ENCODE measurements at places on chromosomes 5 and 9. TPM values are rescaled to one million over a fixed set of nuclear protein-coding genes. Genes with fewer than 3 reads are reported as not detected.

ECSCR gene
- total RNA-seq: 359 TPM

TMOD1 gene
- total RNA-seq: 1.1 TPM

HRH2 gene
- under 0.01 TPM for total RNA-seq

HAVCR1 gene
- not detected for total RNA-seq

SLC6A19 gene
- not detected for total RNA-seq

PKD2L2 gene
- total RNA-seq: not detected

CTNND2 gene
- not detected for total RNA-seq

PLPP7 gene
- 2.6 TPM for total RNA-seq

EGR1 gene
- total RNA-seq: 0.98 TPM

HK3 gene
- under 0.01 TPM for total RNA-seq

IFNA13 gene
- not detected for total RNA-seq

KCNV2 gene
- total RNA-seq: not detected

FBP1 gene
- 3.2 TPM for total RNA-seq

CBY3 gene
- total RNA-seq: not detected

FCN2 gene
- total RNA-seq: not detected

TARS1 gene
- 220 TPM for total RNA-seq

LVRN gene
- total RNA-seq: 0.10 TPM

PTPDC1 gene
- 9.1 TPM for total RNA-seq

PCDHB10 gene
- total RNA-seq: 1.1 TPM

TLE1 gene
- total RNA-seq: 85.6 TPM

GPX3 gene
- total RNA-seq: 2.3 TPM

PTGES gene
- total RNA-seq: 0.33 TPM

TRPM6 gene
- 0.38 TPM for total RNA-seq

PLAC8L1 gene
- total RNA-seq: 0.29 TPM

ORM2 gene
- not detected for total RNA-seq

LCP2 gene
- not detected for total RNA-seq

PCDHGA1 gene
- total RNA-seq: 0.65 TPM

MOB3B gene
- 0.65 TPM for total RNA-seq

SLC25A48 gene
- total RNA-seq: not detected

PRR7 gene
- 21.2 TPM for total RNA-seq

PCDHGA3 gene
- 0.86 TPM for total RNA-seq

SIT1 gene
- not detected for total RNA-seq

SUSD3 gene
- 0.98 TPM for total RNA-seq

PFN3 gene
- not detected for total RNA-seq

SGCD gene
- total RNA-seq: 0.19 TPM

TMEM232 gene
- 0.67 TPM for total RNA-seq

ADGRV1 gene
- total RNA-seq: under 0.01 TPM

RANBP17 gene
- total RNA-seq: 11.1 TPM

GFI1B gene
- not detected for total RNA-seq

PCDHB7 gene
- total RNA-seq: 0.57 TPM

C8G gene
- total RNA-seq: 0.76 TPM

GGTA1 gene
- total RNA-seq: 0.65 TPM

FBXW11 gene
- total RNA-seq: 75.8 TPM

NCS1 gene
- 42.4 TPM for total RNA-seq

CCL21 gene
- not detected for total RNA-seq

QSOX2 gene
- total RNA-seq: 15.1 TPM

UBE2QL1 gene
- not detected for total RNA-seq

PCDHGC5 gene
- 1.4 TPM for total RNA-seq

SPINK7 gene
- not detected for total RNA-seq

ZNF462 gene
- total RNA-seq: 18.0 TPM

HTR4 gene
- total RNA-seq: 0.10 TPM

FIBCD1 gene
- 0.29 TPM for total RNA-seq

HMMR gene
- total RNA-seq: 11.8 TPM

DOCK8 gene
- total RNA-seq: 3.2 TPM

PCDHGA11 gene
- 11.4 TPM for total RNA-seq

Data from vein endothelial cell (primary cell).